Astrocyte of the cerebellum (primary cell): ENCODE measurements at places on chromosomes 2 and 18.

- no peak for DNase-seq
These were observed 65.7 kb downstream of the CAPN13 start for GRCh38 chr2:30741576-30741975.

DNA sequence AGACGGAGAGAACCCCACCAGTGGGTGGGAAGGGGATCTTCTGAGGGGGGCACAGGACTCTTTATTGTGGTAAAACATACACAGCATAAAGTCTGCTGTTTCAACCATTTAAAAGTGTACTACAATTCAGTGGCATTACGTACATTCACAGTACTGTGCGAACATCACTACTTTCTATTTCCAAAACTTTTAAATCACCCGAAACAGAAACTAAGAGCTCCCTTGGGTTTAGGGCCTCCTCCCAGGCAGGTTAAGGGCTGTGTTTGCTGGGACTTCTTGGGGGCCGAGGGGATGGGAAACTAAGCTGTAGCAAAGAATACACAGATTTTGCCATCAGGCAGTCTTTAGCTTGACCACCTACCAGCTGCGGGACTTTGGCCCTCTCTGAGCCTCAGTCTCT, 242.0 kb downstream of the HAUS1 start:
- no peak for DNase-seq

GRCh38 chr2:108911401-108911800, 77.6 kb downstream of the EDAR start:
- no peak for DNase-seq

GRCh38 chr18:35756506-35757117, 175.1 kb downstream of the GALNT1 start:
- DNase-seq, result peak; percentile 37

GRCh38 chr18:67276638-67277037, 239.9 kb downstream of the DSEL start:
- DNase-seq, result no peak

DNA sequence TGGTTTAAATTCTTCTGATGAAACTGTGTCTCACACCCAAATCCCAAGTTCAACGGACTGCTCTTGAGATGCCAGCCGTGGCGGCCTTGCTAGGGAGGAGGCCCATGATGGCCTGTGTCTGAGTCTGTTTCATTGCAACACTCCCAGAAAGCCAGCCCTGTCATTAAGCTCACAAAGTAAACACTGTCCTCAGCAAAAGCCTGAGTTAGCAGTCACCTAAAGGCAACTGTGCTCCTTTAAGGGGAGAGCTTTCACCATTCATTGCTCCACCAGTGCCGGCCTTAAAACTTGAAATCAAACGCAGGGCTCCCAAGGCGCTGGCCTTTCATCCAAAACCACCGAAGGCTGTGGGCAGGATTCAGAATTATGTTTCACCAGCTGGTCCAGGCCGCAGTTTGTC, 42.5 kb upstream of the PPP1CB start:
- DNase-seq, result no peak

DNA sequence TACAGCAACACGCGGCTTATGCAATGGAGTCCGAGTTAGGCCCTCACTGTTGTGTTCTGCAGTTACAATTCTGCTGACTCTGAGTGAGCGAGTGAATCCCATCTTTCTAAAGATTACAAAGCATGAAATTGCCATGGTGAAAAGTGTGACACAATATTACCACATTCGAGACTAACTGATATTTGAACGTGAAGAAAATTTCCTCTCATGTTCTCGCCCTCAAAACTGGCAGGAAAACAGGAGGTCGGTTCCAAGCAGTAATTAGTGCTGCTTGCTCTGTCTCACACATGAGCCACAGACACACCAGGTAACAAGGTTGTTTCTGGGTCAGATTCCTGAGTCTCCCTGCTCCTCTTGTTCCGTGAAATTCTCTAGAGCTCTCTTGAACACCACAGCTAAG, 93.7 kb upstream of the RIOK3 start:
- DNase-seq, result peak; percentile 80

- DNase-seq, result no peak
These were observed 5.3 kb upstream of the NPPC start for GRCh38 chr2:231931481-231931915.

- no peak for DNase-seq
These were observed 150.6 kb downstream of the TMX3 start for GRCh38 chr18:68564351-68564750.

DNA sequence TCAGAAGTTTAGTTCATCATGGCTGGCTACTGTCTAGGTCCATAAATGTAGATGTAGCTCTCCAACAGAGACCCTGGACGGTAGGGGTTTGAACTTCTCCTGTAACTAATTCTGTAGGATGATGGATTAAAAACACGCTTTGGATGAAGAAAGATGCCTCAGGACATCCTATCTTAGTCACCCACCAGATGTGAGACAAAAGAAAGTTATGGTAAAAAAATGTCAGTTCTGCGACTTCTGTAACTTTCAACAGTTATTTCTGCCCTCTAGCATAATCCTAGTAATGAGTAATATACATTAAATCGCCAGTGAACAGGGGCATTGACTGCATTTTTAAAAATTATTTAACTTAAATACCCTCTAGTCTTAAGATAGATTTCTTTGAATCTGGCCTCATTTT, 210.1 kb upstream of the LRATD1 start:
- DNase-seq, result no peak

GRCh38 chr2:43220760-43221123, 5.7 kb downstream of the ZFP36L2 start:
- DNase-seq, result no peak

- DNase-seq, result no peak
These were observed 164.4 kb downstream of the TNS1 start for GRCh38 chr2:217838409-217838831.

DNA sequence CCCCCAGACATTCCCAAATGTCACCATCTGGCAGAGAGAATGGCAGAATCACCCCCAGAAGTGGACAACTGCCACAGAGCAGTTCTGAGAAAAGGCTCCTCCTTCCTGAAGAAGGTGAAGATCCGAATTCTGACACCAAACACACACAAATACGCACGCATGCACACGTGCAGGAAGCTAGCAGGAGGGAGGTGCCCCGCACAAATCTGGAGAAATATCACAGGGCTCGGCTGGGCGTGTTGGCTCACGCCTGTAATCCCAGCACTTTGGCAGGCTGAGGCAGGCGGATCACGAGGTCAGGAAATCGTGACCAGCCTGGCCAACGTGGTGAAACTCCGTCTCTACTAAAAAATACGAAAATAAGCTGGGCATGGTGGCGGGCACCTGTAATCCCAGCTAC, 38.5 kb upstream of the ATG16L1 start:
- DNase-seq, result no peak

- no peak for DNase-seq
These were observed 79.1 kb downstream of the NRP2 start for GRCh38 chr2:205761421-205761820.

GRCh38 chr18:56984731-56985130, 162.2 kb upstream of the BOD1L2 start:
- DNase-seq, result no peak

DNA sequence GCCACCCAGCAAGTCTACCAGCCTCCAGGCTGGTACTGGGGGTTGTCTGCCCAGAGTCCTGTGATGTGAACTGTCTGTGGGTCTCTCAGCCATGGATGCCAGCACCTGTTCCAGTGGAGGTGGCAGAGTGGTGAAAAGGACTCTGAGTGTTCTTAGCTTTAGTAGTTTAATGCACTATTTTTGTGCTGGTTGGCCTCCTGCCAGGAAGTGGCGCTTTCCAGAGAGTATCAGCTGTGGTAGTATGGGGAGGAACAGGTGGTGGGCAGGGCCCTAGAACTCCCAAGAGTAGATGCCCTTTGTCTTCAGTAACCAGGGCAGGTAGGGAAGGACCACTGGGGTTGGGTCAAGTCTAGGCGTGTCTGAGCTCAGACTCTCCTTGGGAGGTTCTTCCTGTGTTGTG, 356.7 kb downstream of the STK39 start:
- no peak for DNase-seq

- DNase-seq, result no peak
These were observed 11.7 kb upstream of the ABCB11 start for GRCh38 chr2:169042856-169043255.

GRCh38 chr2:229340086-229340760, 69.1 kb upstream of the PID1 start:
- peak; percentile 26 for DNase-seq
